ENCODE measurements at places on chromosomes 1 and 21.

DNA sequence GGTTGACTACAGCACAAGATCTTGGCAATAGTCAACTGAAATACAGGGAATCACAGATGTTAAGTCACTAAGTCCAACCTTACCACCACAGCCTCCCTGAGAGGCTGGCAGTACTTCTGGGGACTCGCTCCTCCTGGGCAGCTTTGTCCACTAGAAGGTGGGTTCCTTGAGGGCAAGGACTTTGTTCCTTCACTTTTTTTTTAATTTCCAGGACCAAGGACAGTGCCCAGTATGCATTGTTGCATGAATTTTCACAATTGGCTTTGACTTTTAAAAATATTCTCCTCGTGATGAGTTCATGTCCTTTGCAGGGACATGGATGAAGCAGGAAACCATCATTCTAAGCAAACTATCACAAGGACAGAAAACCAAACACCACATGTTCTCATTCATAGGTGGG lies 96.7 kb upstream of the IGSF21 start:
- no peaks in the 10 kb centered on the region for H3K4me1 ChIP-seq
- H3K36me3 ChIP-seq: no peaks in the 10 kb centered on the region
- no peak for DNase-seq
- H3K27me3 ChIP-seq: no peaks in the 10 kb centered on the region
- H3K27ac ChIP-seq: no peak overlapping the region

- DNase-seq: no peak
- H3K4me3 ChIP-seq: no peak overlapping the region
- H3K4me1 ChIP-seq: peaks cover 4% of the 10 kb centered on the region
- H3K27me3 ChIP-seq: peaks cover 10% of the 10 kb centered on the region
Measured at GRCh38 chr1:39969531-39970270, 14.8 kb downstream of the MFSD2A start.

- DNase-seq: peak; percentile 83
- peak overlapping the region; percentile 57 for H3K27ac ChIP-seq
- H3K27me3 ChIP-seq: no peaks in the 10 kb centered on the region
- H3K36me3 ChIP-seq: no peaks in the 10 kb centered on the region
Measured at GRCh38 chr1:2212532-2213491, 15.3 kb upstream of the SKI start.

DNA sequence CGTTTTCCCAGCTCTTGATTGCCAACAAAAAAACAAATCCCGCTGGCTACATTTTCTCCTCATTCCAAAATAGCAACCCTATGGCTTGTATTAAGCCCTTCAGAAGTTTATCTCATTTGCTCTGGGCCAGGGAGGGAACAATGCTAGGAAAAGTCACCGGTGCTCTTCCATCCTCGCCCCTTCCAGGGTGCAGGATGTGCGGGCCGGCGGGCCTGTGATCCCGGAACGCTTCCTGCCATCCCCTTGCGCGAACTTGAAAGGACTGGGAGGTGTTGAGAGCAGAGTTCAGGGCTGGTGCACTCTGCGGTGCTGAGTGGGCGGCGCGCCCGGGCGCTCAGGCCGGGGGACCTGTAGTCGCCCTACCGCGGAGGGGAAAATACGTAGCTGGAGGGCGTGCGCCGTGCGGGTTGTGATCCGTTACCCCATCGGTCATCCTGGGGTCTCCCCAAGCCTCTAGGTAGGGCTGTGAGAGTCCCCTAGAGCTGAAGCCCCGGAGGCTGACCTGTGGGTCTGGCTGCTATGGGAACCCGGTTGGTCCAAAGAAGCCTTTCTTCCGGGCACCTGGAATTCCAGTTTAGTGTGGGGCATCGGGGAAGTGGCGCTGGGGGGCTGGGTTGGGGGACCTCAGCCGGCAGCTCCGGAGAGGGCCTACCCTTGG lies 13.1 kb downstream of the NR5A2 start:
- peaks cover 19% of the 10 kb centered on the region for H3K4me1 ChIP-seq
- H3K36me3 ChIP-seq: no peaks in the 10 kb centered on the region
- DNase-seq: no peak
- no peak overlapping the region for H3K4me3 ChIP-seq

- H3K4me3 ChIP-seq: no peak overlapping the region
- no peak for DNase-seq
- H3K4me1 ChIP-seq: no peaks in the 10 kb centered on the region
- no peaks in the 10 kb centered on the region for H3K36me3 ChIP-seq
- H3K27ac ChIP-seq: no peak overlapping the region
Measured at GRCh38 chr1:157842939-157843338, 1.3 kb upstream of the CD5L start.

GRCh38 chr21:16993416-16994038 lies 519.3 kb upstream of the CXADR start:
- H3K36me3 ChIP-seq: no peaks in the 10 kb centered on the region
- H3K4me3 ChIP-seq: no peak overlapping the region
- no peaks in the 10 kb centered on the region for H3K4me1 ChIP-seq
- no peaks in the 10 kb centered on the region for H3K27me3 ChIP-seq
- no peak overlapping the region for H3K27ac ChIP-seq

DNA sequence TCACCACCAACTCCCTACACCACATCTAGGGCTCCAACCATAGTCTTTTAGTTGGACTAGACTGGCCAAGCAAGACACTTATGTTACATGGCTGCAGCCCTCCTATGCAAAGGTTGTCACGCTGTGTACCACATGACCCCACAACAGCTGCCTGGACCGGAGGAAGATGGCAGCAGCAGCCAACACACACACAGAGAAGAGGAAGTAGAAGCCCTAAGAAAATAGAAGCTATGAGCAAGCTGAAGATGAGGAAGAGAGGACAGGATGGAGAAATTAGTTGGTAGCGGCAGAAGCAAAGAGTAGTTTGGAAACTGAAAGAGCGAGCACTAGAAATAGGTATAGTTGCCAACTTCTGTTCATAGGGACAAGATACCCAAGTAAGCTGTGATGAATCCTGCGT lies 60.8 kb upstream of the RALGPS2 start:
- H3K27ac ChIP-seq: no peak overlapping the region
- H3K4me3 ChIP-seq: no peak overlapping the region
- H3K27me3 ChIP-seq: no peaks in the 10 kb centered on the region
- H3K36me3 ChIP-seq: no peaks in the 10 kb centered on the region

- no peak for DNase-seq
- H3K27ac ChIP-seq: no peak overlapping the region
- H3K36me3 ChIP-seq: no peaks in the 10 kb centered on the region
- H3K4me3 ChIP-seq: no peak overlapping the region
Measured at GRCh38 chr1:184020855-184021254, 16.7 kb downstream of the COLGALT2 start.

DNA sequence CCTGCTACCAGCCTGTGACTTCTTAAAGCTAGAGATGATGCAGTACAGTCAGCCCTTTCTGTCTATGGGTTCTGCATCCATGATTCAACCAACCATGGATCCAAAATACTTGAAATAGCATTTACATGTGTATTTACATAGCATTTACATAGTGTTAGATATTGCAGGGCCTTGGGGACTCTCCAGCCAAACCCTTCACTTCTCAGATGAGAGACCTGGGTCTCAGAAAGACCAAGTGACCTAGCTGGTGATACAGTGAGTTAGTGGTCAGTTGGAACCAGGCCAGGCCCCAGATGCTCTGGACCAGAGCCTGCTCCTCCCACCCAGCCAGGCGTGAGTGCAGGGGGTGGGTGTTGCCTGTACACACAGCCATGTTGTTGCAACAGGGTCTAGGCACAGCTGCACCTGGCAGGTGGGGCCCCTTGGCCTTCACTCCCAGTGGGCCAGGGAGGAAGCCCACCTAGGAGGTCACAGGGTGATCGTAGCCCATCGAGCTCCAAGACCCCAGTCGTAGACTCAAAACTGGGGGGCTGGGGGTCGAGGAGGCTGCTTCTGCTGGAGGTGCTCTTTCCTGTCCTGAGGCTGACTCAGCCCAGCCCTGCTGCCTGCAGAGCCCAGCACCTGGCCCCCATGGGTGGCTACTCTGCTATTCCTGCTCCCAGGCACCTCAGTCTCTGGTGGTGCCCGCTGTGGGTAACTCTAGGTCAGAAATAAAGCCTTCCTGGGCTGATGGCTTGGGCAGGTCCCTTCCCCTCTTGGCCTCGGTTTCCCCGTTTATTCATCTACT lies 7.7 kb downstream of the TMEM61 start:
- no peak for DNase-seq
- H3K36me3 ChIP-seq: no peaks in the 10 kb centered on the region
- H3K27me3 ChIP-seq: peaks cover 20% of the 10 kb centered on the region
- no peak overlapping the region for H3K4me3 ChIP-seq
- H3K27ac ChIP-seq: no peak overlapping the region
- H3K4me1 ChIP-seq: no peaks in the 10 kb centered on the region

Measured in K562 (cell line).